Fibroblast of skin of right quadriceps (primary cell): ENCODE measurements at places on chromosomes 13 and 19.
A peak's percentile ranks its signal among the peaks of the same experiment; 100 is the strongest.

DNA sequence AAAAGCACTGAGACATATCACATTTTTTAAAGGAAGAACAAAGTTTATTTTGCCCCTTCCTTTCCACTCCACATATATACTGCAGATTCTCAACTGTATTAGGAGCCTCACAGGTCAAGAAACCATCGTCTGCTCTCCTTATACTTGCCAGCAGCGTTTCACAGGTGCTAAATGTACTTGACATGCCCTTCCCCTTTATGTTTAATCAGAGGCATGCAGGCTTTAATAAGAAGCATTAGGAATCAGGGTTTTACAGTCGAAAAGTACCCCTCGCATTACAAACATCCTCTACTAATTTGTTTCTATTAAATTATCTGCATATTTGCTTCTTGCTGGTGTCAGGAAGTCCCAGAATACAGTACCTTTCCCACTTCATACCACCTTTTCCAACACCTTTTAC, 3.7 kb upstream of the RAP2A start:
- no peak for DNase-seq

DNA sequence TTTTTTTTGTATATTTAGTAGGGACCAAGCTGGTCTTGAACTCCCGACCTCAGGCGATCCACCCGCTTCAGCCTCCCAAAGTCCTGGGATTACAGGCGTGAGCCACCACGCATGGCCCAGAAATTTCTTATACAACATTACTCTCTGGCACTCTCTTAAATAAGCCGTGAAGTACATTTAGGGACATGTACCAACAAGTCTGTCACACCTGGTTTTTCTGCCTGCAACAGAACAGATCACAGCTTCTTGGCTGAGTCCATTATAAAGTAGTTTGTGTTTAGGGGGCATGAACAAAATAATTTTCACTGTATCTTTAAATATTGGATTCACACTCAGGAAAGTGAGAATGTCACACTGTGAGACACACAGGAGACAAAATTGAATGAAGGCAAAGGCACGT, 1567.3 kb downstream of the SLITRK5 start:
- no peak for DNase-seq

DNA sequence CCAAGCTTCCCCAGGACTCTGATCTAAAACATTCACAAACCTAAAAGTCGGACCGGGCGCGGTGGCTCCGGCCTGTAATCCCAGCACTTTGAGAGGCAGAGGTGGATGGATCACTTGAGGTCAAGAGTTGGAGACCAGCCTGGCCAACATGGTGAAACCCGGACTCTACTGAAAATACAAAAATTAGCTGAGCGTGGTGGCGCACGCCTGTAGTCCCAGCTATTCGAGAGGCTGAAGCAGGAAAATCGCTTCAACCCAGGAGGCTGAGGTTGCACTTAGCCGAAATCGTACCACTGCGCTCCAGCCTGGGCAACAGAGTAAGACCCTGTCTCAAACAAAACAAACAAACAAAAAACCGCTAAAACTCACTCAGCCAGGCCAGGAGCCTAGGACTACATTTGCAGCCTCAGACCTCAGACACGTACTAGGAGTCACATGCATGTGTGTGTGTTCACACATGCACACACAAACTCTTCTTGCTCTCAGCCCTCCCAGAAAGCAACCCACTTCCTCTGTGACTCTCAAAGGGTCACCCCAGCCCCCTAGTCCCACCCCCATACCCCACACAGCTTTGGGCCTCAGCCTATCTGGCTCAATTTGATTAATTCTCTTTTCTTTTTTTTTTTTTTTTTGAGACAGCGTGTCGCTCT, 704 bp upstream of the NOTCH3 start:
- DNase-seq: no peak

- DNase-seq: no peak
Observed at GRCh38 chr13:113566227-113566561, 18.4 kb upstream of the TFDP1 start.

DNA sequence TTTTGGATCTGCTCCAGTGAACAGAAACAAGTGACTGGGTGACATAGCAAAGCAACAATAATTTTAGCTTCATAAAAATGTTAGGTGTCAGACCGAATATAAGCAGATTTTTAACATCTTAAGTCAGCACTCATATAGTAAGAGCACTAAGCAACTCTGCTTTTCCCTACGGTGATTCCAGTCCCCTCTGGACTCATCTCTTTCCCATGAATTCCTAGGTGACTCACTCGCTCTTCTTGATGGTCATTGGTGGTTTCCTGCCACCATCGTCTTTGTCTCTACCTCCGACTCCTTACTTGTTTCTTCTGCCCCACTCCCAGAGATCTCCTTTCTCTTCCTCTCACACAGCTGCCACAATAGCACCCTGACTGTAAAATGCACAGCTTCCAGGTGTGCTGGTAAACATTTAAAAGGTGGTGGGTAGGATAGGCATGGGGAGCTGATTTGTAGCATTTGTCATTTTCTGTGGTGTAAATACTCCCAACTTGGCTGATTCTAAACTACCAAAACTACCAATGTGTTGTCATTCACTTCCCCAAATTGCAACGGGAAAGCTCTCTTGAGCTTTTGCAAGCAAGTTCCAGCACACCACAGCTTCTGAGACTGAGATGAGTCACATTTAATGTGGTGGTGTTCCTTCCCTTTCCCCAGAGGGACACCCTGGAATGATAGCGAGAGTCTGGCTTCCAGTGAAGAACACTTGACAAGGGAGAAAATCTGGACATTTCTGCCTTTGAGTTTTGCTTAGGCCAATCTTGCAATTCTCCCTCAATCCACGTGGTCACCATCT, 42.8 kb upstream of the CLDN10 start:
- peak; percentile 51 for DNase-seq

DNA sequence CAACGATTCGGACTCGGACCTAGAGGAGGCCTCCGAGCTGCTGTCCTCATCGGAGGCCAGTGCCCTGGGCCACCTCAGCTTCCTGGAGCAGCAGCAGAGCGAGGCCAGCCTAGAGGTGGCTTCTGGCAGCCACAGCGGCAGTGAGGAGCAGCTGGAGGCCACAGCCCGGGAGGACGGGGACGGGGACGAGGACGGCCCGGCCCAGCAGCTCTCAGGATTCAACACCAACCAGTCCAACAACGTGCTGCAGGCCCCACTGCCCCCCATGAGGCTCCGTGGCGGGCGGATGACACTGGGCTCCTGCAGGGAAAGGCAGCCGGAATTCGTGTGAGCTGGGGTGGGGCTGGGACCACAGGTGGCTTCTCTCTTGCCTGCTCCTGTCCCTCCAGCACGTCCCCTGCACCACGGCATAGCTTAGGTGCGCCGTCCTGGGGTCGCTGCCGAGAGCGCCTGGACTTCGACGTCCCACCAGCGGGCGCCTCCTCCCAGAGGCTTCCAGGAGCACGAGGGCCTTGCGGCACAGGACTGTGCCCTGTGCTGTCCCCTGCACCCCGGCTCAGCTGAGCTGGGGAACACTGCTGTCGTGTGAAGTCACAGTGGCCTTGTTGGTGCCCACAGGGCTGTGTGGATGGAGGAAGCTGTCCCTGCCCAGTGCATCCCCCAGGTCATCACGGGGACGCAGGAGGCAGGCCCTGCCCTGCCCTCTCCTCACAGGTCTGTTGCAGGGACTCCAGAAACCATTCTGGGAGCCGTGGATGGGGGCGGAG, 9.3 kb downstream of the POLR2E start:
- DNase-seq: no peak

DNA sequence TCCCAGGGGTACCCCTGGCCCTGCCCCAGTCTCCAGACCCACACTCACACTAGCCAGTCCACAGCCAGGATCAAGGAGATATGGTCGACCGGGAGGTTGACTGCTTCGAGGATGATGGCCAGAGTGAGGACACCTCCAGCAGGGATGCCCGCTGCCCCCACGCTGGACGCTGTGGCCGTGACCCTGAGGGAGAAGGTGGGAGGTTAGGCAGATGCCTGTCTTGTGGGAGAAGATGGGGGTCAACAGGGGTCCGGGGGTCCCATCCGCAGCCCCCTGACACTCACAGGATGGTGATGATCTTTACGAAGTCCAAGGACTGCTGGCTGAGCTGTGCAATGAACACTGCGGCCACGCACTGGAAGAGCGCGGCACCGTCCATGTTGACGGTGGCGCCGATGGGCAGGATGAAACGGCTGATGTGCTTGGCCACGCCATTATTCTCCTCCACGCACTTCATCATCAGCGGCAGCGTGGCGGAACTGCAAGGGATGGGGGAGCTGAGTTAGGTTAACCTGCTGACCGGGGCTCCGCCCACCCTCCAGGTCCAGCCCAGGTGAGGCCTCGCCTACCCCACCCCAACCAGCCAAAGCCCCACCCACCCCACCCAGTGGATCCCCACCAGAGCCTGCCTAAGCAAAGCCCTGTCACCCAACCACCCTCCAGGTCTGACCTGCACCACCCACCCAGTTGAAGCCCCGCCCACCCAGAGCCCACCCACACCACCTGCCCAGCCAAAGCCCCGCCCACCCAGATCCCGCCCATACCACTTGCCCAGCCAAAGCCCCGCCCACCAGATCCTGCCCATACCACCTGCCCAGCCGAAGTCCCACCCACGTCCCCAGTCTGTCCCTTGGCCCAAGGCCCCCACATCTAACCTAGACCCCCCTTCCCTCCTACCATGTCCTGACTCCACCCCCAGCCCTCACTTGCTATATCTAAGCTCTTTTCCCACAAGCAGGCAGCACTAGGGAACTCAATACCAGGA, 11.2 kb downstream of the SLC1A5 start:
- no peak for DNase-seq

DNA sequence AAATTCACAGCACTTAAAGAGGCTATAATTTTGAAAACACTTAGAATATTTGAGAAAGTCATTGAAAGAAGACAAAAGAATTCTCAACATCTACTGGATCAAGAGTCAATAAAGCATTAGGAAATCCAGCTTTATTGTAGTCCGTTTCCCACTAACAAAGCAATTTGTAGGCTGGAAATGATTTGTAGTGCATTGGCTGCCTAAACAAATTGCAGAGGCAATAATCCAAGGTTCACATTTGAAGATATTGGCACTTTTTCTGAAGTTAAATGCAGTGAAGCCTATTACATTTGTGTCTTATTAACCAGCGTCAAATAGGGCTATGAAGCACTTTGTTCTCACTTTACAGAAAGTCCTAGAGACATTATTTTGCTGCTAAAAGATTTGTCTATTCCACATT, 848.1 kb upstream of the SLITRK1 start:
- DNase-seq: no peak

- DNase-seq: peak; percentile 95
Observed at GRCh38 chr13:114130837-114131582, 1.4 kb downstream of the RASA3 start.

- DNase-seq: peak; percentile 74
Observed at GRCh38 chr19:49210108-49210900, 52.7 kb downstream of the TRPM4 start.

DNA sequence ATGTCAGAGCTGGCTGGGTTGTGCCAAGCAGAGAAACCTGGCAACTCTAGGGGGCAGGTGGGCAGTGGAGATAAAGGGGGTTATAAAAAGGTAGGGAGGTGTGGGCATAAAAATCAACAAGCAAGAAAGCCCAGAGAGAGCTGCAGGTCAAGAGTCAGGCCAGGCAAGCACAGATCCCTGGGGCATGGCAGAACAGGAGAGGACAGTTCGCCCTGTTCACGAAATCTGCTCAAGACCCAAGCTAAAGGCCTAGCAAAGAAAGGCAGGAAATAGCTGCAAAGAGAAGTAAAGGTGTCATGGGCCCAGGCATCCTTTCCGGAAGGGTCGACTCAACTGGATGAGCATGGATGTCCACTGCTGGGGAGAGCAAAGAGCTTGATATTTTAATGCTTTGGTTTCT, 3.4 kb downstream of the MBNL2 start:
- DNase-seq: no peak

GRCh38 chr13:53182724-53183123, 154.1 kb downstream of the OLFM4 start:
- DNase-seq: no peak

GRCh38 chr19:1094655-1094977, 559 bp downstream of the POLR2E start:
- DNase-seq: no peak
